NCI-H1694 treated with DMSO at 0.1 percent for 48 hours (cell line): ENCODE measurements at places on chromosomes 12 and 14.
A peak's percentile ranks its signal among the peaks of the same experiment; 100 is the strongest.

- DNase-seq = peak; percentile 53
Measured at GRCh38 chr14:69612014-69612782, 802 bp downstream of the SUSD6 start.

DNA sequence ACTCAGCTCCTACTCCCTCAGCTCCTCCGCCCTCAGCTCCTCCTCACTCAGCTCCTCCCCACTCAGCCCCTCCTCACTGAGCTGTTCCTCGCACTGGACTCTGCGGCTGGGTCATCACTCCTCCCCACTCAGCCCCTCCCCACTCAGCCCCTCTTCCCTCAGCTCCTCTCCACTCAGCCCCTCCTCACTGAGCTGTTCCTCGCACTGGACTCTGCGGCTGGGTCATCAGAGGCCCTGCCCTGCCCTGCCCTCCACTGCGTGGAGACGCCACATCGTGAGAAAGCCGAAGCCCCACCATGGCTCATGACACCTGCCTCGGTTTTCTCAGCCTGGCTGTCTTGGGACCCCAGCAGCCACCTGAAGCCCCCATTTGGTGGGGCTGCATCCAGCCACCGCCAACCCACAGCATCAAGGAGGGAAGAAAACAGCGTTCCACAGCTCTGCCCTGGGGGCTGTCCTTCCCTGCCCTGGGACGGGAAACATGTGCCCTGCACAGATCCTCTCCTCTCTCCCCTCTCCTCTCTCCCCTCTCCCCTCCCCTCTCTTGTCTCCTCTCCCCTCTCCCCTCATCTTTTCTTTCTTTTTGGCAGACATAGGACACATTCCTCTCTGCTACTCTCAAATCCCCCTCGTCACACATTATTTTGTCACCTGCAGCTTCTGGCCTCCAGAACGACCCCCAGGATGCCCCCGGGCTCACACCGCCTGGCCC, 17.7 kb downstream of the NOC4L start:
- DNase-seq = no peak

DNA sequence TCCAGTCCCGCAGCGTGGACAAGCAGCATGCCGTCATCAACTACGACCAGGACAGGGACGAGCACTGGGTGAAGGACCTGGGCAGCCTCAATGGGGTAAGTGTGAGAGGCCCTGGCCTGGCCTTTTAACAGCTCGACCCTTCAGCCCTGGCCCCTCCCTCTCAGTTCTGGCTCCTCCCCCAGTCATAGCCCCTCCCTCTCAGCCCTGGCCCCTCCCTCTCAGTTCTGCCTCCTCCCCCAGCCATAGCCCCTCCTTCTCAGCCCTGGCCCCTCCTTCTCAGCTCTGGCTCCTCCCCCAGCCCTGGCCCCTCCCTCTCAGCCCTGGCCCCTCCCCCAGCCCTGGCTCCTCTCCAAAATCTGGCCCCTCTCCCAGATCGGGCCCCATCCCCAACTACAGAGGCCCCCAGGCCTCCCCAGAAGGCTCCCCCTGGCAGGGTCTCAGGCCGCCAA, 11.2 kb downstream of the CEP170B start:
- no peak for DNase-seq

GRCh38 chr12:2533036-2533435, 261.7 kb upstream of the FKBP4 start:
- no peak for DNase-seq

DNA sequence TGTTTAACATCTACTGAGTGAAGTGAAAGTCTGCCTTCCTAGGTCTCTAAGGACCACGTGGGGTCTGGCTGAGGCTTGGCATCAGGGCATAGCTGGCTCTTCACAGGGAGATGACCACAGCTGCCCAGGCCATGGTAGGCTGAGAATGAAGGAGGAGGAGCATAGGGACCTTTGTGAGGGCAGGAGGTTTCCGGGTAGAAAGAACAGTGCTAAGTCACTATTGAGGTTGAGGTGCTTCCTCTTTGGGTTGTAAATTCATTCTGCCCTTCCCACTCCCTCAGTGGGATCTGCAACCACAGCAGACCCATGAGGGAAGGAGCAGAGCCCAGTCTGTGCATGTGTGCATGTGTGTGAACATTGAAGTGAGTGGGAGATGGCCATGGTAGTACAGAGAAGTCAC, 909.6 kb downstream of the VRK1 start:
- no peak for DNase-seq

GRCh38 chr12:40248585-40249297, 23.9 kb downstream of the LRRK2 start:
- DNase-seq = no peak

DNA sequence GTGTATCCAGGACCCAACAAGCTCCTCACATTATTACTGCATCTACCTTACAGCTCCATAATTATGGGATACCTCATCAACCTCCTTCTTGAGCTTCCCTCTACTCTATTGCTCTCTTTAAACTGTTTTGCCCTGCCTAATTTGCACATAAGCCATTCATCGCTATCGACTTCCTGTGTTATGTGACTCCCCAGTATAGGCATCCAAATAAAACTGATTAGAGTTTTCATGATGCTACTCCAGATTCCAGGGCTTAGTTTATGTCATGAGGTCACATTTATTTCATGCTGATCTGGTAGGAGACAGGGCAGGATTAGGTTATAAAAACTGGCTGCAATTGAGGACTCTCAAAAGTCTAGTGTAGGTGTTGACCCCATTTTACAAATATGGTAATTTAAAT, 569.9 kb upstream of the MGAT4C start:
- DNase-seq = no peak

GRCh38 chr14:79937433-79937832, 273.9 kb downstream of the DIO2 start:
- no peak for DNase-seq

DNA sequence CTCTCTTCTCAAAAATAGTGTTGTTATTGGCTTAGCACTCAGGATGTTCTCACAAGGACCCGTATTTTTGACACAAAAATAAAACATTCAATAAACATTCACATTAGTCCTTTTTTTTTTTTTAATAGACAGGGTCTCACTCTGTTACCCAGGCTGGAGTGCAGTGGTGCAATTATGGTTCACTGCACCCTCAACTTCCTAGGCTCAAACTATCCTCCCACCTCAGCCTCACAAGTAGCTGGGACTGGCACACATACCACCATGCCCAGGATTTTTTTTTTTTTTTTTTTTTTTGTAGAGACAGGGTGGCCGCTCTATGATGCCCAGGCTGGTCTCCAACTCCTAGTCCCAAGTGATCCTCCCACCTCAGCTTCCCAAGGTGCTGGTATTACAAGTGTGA, 27.0 kb downstream of the PPP1R13B start:
- DNase-seq = no peak

DNA sequence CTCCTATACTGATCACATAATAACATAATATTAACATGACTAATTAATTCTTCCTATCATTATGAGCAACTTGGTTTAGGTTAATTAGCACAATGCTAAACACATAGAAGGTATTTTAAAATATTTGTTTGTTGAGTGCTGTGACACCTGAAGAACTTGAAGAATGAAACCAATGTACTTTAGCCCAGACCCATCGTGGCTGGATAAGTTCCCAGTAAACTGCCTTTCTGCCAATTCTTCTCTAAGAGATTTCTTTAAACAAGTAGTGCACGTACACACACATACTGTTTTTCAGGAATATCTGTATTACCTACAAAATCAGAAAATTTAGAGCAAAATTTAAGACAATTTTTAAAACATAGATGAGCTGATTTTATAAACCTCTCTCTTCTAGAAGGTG, 207.4 kb upstream of the SSTR1 start:
- DNase-seq = no peak

DNA sequence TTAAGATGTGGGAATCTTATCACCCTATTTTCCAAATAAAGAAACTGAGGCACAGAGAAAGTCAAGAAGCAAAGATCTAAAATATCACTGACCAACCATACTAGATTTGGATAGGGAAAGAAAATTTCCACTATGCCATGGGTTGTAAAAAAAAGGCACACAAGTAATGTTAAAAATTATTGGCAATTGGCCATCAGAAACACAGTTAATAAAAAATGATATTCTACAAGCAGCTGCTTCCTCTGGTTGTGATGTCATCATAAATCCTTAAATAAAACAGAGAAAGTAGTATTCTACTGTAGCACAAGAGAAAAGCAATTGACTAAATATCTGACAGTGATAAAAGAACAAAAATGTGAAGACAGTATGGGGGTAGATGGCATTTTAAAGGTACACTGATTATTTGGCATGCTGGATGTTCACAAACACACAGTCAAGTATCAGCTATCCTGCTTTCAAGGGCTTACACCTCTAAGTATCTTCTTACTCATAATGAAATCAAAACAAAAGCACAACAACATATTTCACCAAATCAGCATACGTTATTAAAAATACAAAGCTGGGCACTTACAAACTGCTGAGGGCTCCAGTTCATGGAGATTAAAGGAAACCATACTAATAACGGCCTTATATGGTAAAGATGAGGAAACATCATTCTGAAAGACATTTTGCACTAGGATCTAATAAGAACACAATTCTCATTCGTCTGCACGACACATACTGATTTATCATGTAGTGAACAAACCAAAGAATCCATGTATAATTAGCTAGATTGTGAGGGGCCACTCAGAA, 45.7 kb downstream of the CORO1C start:
- no peak for DNase-seq

DNA sequence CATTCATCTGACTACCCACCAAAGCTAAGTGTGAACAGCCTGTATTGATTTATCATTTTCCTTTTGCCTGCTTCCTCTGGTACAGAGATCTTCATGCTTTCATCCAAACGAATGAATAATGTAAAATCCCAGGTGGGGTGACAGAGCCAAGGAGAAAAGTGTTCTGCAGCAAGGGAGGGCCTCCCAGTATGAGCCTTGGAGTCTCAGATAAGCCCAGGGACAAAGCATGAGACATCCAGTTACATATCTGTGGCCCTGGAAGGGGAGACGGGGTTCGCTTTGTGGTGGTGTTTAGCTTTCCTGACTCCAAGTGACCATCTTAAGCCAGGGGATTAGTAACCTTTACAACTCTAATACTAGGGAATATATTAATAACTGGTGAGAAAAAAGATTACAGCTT, 177.1 kb downstream of the ETV6 start:
- DNase-seq = no peak

DNA sequence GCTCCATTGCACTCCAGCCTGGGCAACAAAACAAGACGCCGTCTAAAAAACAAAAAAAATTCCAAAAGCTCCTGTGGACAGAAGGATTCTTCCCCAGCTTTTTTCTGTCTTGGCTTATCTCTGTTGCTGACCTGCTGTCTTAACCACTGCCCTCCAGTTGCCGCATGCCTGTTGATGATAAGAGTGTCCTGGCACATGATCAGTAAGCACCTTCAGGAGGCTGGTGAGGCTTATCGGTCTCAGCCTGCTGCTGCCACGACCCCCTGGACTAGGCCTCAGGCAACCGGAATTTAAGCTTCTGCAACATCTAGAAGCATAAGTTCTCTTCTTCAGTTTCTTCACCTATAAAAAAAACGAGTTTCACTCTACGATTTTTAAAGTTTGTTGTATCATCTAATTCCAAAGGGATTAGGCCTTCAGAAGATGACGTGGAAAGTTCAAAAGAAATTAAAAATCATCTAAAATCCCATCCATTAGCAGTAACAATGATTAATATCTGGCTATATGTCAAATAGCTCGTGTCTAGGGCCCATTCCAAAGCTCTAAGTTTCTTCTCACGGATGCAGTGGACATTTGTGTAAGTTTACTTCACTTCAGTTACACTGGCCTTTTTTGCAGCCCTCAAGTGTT, 46.4 kb downstream of the RESF1 start:
- no peak for DNase-seq

DNA sequence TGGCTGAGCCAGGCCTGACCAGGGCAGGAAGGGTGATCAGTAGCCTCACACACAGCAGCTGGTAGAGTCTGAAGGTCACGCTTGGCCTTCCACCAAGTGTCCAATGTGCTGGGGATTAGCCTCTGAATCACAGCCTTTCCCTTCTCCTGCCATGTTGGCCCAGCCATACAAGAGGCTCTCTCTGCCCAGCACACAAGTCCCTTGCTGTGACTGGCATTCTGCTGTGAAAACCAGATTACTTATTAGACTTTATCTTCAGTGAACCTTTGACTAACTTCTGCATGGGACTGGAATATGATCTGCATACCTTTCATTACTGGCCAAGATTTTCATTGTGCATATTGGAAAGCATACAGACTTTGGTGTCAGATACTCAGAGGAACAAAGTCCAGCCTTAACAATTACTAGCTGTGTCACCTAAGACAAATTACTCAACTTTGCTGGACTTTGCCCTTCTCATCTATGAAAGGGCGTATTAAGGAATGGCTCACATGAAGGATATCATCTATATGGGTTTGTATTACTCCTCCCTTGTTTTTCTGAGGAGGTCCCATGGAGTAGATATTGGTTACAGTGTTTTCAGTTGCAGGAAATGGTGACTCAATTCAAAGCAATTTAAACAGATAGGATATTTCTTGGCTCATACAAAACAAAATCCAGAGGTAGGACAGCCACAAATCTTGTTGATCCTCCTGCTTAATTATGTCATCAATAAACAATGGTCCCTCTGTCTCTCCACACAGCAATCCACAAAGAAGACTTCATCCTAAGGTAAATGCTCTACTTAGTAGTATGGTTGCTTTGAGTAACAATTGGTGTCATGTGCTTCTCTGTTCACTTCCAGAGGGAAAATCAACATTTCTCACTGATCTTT, 99.6 kb downstream of the DYRK2 start:
- DNase-seq = no peak

DNA sequence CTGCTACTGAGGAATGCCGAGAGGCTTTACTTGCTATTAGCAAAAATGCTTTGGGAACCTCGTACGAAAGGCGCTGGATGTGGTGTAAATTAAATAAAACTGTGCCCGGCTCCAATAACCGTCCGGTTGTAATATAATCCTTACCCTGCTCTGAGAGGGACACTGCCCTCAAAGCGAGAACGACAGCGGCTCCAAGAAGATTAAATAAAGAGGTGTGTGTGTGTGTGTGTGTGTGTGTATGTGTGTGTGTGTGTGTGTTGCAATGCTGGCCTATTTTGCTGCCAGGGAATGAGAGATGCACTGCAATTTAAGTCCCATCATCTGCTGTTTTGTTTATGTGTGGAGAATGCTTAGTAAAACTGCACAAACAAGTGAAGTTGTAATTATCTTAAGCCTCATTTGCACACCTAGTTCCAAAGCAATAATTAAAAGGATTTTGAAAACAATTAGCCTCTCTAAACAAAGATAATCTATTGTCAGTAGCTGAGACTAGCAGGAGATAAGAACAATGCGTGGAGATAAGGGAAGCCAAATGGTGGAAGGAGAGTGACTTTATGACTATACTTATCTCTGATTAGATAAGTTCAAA, 1.2 kb upstream of the SIX1 start:
- DNase-seq = no peak

GRCh38 chr12:42977451-42978230, 388.1 kb upstream of the PRICKLE1 start:
- DNase-seq = no peak
